ENCODE measurements at places on chromosomes 7 and 10.

DNA sequence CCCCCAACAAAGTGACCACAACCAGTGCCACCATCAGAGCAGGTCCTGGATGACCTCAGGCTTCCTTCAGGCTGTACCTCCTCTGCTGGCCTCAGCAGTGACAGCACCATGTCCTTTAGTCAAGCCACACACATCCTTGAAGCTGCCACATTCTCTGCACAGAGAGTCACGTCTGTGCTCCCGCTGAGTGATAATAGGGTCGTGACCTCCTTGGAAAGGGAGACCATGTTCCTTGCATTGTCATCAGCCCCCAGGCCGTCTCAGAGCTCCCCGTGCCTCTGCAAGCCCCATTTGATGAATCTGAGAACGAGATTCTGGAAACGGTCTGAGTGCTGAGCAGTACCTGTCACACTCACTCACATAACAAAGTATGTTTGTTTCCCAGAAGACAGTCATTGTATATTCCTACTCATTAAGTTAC is 106.5 kb upstream of the PRR15 start:
- no peak for DNase-seq

DNA sequence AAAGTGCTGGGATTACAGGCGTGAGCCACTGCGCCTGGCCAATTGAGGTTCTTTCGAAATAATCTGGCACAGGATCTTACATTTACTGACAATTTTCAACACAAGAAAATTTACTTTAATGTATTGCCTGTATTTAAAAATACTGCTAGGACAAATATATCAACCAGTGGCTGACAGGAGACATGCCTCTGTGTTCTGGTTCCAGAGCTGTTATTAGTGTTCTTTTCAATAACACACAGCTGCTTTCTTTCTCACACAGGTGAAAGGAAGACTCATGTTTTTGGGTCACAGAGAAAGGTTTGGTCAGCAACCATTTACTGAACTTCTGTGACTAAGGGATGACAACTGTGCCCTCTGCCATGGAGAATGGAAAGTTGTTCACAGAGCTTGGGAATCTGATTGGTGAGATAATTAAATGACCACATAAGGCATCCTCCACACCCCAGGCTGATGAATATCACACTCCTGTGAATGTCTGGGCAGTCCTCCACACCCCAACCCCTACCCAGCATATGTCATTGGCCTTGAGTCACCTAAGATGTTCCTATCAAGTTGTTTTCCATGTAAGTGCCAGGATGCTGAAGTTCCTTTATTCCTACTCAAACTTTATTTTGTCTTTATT is 180.1 kb downstream of the RAPGEF5 start:
- DNase-seq: no peak

- DNase-seq: no peak
Measured at GRCh38 chr7:134639683-134640279, 6.9 kb upstream of the BPGM start.

- no peak for DNase-seq
Measured at GRCh38 chr10:60989400-60989876, 45.5 kb upstream of the RHOBTB1 start.

DNA sequence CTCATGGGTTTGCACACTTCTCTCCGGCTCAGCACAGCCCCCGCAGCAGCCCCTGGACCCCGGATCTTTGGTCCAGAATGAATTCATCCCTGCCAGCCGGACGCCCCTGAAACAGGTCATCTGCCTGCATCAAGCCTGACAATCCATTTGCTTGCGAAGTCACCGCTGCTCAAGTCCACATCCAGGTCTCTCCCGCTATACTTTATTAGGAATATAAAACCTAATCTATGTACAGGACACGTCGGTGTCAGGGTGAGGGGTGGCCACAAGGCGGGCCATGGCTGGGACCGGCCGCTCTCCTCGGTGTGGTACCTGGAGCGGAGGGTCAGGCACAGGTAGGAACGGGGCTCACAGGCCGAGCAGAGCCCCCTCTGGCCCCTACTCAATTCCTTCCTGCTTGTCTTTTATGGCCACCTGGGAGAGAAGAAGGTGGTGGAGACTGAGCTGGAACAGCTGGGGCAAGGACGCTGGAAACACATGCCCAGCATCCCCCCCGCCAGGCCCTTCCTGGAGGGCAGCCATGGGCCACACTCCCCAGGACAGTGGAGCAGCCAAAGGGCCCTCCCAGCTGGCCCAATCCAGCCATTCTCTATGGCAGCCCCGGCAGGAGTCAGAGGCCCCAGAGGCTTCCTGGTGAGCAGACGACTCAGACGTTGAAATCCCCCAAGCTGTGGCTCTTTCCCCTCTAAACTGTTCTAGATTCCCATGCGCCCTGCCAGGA is 5.3 kb downstream of the POLR2J start:
- DNase-seq: no peak

DNA sequence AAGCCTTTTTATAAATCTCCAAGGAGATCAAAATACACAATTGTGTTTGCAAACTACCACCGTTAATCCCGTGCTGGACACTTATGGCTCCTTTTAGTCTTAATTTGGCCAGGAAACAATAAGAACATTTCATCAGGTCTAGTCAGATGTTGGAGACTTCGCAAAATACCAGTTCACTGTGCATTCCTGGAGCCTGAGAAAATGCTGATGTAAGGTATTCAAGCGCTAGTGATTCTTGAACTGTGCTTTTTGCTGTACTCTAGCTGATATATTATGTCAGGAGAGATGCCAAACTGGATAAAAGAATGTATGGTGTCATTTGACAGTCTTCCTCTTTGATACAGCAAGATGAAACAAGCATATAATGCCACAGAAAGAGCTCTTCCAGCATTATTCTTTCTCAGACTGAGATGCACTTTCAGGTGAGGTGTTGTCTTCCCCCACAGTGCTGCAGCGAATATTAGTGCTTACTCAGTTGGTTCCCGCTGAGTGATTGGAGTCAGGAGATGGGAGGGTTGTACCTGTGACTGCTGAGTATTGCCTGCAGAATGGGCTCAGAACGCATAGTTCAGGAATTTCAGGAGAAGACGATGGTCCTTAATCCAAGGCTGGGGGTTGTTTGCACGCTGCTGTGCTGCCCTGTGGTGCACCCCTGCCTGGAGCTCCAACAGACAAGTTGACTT is 59.2 kb downstream of the OGDH start:
- peak; percentile 76 for DNase-seq

- no peak for DNase-seq
Measured at GRCh38 chr7:2166625-2167280, 66.0 kb downstream of the MAD1L1 start.

- no peak for DNase-seq
Measured at GRCh38 chr7:115417662-115418061, 495.8 kb downstream of the MDFIC start.

DNA sequence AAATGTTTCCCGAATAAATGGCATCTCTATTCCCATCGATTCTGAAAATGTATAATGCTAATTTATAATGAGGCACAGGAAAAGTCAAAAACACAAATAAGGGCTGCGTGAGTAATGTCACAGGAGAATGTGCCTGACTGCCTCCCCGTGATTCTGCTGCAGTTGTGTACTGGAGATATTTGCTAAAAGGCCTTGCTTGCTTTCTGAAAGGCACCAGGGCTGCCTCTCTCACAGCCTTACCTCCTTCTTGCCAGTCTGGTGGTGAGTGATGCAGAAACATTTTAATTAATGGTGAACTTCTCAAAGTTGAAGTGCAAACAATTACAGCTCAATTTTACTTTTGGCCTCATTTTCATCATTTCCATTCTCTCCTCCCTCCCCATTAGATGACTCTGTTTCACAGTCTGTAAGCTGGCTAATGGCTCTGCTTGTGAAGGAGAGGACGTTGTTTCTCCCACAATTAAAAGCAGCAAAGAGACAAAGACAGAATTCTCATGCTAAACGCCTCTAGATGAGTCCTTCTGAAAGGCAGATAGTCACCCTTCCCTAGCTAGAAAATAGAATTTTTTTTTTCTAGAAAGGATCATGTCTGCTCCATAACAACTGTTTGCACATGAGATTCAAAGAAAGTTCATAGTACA is 377.6 kb downstream of the MDFIC start:
- no peak for DNase-seq

- DNase-seq: no peak
Measured at GRCh38 chr7:69858471-69858870, 260.2 kb downstream of the AUTS2 start.

- DNase-seq: peak; percentile 96
Measured at GRCh38 chr10:63236113-63236935, 103.2 kb downstream of the NRBF2 start.

DNA sequence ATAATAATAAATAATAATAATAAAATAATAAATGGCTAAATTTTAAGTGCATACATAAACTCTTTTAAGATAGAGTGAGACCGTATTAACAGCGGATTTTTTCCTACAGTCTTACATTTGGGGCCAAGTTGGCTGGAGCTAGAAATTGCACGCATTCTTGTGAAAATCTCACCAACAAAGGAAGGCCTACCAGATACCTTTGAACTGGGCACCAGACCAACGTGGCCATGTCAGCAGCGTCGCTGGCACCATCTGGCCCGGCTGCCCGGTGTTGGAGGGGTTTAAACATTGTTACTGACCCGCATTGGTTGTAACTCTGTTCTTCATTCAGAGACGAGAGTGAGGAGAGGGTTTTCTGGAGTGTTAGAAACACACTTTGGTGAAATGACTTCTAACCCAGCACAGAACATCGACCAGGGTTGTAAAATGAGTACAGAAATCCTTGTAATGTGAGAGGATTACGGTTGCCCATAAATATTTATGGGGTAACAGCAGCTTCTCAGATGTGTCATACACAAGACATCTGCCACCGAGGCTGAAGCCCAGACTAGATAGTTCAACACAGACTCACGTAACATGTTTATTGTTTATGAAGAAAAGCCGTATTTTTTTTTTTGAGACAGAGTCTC is 34.6 kb upstream of the UNCX start:
- peak; percentile 94 for DNase-seq

- DNase-seq: no peak
Measured at GRCh38 chr7:50739744-50740435, 42.8 kb downstream of the GRB10 start.

- DNase-seq: no peak
Measured at GRCh38 chr7:149284343-149284742, 22.3 kb downstream of the ZNF783 start.

- peak; percentile 35 for DNase-seq
Measured at GRCh38 chr7:55185321-55185802, 166.5 kb downstream of the EGFR start.

DNA sequence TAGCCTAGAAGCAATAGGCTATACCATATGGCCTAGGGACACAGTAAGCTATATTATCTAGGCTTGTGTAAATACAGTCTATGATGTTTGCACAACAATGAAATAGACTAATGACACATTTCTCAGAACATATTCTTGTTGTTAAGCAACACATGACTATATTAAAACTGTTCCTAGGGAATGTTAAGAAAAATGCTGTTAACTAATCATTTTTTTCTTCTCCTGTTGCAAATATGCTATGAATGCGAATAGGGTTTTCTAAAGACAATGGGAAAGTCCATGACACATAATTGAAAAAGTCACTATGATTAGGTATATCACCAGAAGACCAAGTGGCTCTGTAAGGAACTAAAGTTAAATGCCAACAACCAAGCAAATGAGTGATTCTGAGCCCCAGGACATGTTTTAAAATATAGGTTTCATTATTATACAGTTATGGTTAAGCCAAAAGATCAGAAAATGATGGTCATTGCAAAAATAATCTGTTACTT is 454.0 kb upstream of the SORCS1 start:
- DNase-seq: no peak

DNA sequence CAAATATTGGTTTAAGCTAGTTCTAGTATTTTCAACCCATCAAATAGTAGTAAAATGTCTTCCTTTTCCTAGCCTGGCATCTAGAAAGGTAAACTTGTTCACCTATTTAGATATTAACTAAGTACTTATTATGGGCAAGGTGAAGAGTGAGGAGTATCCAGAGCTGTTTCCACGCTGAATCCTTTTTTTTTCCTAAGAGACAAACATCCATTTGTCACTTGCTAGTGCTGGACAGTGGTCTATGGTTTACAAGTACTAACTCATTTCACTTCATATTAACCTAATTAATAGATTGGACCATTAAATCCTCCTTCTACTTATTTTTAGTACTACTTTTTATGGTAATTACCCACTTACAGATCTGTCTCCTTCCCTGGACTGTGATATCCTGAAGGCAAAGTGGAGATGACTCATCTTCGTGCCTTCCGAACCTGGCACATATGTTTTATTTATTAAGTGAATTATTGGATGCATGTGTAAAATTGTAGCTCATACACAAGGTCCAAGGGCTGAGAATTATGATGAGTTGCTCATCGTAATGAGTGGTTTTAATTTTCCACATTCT is 159.6 kb upstream of the IGFBP3 start:
- peak; percentile 17 for DNase-seq

DNA sequence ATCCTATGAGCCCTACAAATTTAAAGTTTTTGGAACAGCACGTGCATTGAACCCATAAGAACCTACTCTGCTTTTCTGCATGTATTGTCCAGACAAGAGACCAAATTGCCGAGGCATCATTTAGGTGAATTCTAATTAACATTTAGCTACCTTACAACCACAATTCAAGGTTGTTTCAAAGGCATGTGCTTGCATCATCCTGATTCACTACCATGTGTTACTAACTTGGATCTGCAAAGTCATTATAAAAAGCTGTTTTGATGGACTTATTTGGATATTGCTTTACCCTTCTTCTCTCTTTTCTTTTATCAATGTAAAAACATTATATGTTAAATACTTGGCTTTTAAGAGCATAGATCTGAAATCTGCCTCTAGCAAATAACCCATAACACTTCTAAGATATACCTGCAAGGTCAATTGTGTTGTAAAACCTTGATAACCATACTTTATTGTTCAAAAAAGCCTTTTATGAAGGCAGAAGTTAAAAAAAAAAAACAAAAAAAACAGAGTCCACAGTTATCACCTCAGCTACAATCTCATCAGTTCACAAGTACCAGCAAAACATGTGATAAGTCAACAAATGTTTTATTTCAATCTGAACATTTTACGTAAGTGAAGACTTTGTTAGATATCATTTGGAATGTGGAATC is 51.9 kb downstream of the CFTR start:
- peak; percentile 34 for DNase-seq

DNA sequence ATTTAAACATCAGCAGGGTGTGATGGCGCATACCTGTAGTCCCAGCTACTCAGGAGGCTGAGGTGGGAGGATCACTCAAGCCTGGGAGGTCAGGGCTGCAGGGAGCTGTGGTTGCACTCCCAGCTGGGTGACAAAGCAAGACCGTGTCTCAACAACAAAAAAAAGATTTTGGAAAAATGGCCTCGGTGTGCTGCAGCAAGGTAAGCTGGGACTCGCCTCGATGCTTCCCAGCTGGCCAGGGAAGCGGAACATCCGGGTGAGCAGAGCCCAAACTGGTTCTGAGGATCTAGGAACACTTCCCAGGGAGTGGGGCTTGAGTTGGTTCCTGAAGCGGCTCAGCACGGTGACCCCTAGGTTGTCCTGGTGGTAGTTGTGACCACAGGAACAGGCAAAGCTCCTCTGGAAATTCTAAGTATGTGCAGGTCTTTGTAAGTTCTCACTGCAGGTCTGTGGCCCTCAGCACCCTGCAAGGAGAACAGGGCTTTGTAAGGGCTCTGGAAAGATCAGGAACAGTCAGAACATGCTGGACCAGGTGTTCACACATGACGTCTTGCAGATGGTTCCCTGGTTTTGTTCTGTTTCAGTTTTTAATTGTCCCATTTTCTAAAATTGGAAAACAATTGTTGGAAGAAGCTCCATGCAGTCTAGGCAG is 38.6 kb upstream of the ZMIZ2 start:
- no peak for DNase-seq
